Activated gamma-delta T cell treated with Interleukin-2 at 50 U/mL for 16 hours (primary cell): ENCODE measurements at places on chromosomes 12 and 14.

DNA sequence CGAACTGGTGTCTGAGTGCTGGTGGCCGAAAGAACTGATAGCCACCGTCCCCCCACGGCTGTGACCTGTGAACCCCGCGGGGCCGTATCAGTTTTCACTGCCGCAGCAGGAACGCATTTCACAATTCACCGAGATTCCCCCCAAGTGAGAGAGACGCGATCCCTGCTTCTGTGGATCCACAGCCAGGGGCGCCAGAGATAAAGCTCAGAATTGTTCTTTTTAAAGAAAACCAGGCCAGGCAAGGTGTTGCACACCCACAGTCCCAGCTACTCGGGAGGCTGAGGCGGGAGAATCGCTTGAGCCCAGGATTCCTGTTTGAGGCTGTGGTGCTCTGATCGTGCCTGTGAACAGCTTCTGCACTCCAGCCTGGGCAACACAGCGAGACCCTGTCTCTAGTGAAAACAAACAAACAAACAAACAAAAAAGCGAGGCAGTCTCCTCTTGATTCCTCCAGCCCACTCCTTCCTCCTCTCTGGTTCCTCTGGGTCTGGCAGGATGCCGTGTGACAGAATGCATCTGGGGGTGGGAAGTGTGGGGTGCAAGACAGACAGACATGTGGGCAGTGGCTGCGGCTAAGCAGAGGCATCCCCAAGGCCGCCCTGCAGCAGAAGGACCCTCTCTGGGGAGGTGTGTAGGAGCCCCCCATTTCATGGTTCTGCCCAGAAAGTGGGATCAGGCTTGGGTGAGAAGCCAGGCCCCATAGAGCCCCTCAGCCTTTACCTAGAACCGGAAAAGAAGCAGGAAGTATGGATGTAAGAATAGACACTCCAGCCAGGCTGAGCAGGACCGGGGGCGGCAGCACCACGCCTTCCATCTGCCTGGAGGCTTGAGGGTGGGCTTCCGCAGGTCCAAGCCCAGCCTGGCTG lies 39.2 kb upstream of the PPP1R13B start:
- DNase-seq = no peak

DNA sequence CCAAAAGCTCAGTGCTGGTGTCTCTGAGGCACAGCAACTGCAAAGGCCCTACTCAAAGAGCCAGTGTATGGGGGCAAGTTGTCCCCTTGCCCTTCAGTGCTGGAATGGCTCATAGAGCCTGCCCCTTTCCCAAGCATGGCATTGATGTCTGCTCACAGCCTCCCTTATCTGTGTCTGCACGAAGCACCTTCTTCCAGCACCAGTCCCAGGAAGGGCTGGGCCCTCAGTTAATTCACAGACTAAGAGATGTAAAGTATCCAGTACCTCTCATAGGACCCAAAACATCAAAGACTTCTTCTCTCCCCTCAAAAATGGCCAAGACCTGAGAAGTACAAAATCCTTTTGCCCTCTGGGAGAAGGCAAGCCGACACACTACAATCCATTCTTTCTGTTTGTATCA lies 1.6 kb upstream of the CMAS start:
- no peak for DNase-seq

GRCh38 chr12:111764120-111764821 lies 2.5 kb upstream of the ALDH2 start:
- no peak for DNase-seq

DNA sequence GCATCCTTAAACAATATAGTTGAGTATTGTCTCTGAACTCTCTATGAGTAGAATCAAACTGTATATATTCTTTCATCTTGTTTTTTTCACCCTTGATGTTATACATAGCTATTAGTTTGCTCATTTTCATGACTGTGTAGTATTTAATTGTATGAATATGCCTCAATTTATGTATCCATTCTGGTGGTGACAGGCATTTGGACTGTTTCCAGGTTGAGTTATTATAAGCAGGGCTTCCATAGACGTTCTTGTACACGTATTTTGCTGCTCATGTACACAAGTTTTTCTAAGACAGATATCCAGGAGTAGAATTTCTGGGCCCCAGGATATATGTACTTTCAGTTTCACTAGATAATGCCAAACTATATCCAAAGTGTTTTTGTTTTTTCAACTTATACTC lies 211.4 kb downstream of the NTF3 start:
- DNase-seq = no peak

- DNase-seq = no peak
These were observed 109.6 kb downstream of the TTLL5 start for GRCh38 chr14:75770635-75771034.
